Activated gamma-delta T cell treated with Interleukin-2 at 50 U/mL for 16 hours (primary cell): ENCODE measurements at places on chromosomes 11 and 22.

DNA sequence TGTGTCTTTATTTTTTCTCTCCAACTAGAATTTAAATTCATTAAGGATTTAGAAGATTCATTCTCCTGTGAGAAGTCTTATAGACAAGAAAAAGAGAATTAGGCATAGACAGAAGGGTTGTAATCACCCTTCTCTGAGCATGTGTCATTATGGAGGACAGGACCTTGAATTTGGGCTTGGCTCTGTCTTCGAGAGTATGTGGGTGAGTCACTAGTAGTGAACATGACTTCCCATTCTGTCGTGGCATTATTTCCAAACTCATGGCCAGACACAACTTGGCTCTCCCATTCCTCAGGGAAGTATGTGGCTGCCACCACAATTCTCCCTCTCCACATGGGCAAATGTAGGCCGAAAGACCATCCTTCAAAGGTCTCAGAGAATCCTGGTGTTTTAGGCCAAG lies 14.3 kb upstream of the ANKK1 start:
- DNase-seq = no peak

DNA sequence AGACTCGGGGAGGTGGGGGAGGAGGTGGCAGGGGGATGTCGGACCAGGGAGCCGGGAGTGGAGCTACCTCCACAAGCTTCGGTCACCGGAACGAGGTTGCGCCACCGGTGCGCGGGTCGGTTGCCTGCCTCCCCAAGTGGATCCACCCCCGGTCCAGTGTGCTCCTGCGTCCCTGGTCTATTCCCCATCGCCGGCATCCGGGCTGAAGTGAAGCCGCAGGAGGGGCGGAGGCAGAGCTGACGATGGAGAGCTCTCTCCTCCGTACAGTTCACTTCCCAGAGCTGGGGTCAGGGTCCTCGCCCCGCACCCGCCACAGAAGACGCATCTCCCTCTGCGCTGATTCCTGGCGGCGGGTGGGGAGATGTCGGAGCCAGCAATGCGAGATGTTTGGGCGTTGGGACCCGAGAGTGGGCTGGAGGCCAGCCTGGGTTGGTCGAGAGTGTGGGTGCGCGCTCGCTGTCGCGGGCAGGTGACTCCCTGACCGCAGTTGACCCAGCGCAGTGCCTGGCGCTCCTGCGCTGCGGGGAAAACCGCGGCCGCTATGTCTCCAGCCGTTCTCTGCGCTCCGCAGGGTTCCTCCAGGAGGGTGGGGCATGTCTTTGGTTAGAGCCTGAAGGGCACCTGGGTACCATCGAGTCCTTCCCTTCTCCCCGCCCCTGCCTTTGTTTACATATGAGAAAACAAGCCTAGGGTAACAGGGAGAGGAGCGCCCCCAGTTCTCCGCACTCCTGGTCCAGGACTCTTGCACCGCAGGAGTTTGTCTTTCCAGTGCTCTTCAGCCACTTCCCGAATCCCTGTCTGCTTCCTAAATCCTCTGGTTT lies 1.7 kb downstream of the C11orf96 start:
- no peak for DNase-seq

DNA sequence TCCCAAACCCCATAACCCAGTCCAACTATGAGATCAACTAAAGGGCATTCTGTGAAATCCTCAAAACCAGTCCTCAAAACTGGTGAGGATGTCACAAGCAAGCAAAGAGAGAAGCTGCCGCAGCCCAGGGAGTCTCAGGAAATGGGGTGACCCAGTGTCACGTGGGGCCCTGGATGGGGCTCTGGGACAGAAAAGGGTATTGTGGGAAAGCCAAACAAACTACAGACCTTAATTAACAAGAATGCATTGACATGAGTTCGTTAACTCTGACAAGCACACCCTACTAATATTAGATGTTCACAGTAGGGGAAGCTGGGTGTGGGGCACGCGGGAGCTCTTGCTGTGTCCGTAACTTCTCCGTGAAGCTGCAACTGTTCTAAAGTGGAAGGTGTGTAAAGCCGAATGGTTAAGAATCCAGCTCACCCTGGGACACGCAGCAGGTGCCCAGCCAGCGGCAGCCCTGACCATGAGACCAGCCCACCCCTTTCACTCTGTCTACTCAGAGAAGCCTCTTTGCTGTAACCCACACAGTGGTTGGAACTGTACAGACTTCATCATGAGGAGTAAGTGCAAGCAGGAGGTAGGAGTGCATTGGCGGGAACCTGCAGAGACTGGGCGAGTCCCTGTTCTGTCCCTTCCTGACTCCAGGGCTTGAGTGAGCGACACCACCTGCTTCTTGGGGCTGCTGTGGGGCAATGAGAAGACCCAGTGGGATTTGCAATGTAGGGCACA lies 17.9 kb downstream of the LINC01488 start:
- DNase-seq = no peak

- no peak for DNase-seq
These were observed 287 bp downstream of the RPS13 start for GRCh38 chr11:17077240-17077519.

- DNase-seq = peak; percentile 62
These were observed 56.3 kb upstream of the ADSL start for GRCh38 chr22:40289991-40290459.

GRCh38 chr11:19577976-19578619 lies 134.5 kb upstream of the NAV2 start:
- DNase-seq = no peak
